Epithelial cell of proximal tubule (primary cell): ENCODE measurements at places on chromosomes 5 and 9. TPM values are rescaled to one million over a fixed set of nuclear protein-coding genes. Genes with fewer than 3 reads are reported as not detected.

PCDHGA6 gene
- 0.35 and 0.36 TPM in 2 replicates for total RNA-seq

CSF1R gene
- not detected in 2 replicates for total RNA-seq

HAPLN1 gene
- total RNA-seq, result 0.07 TPM in 1 of 2 replicates, not detected in the other

CSF2 gene
- total RNA-seq, result 13.2 and 19.6 TPM in 2 replicates

SMIM27 gene
- 8.6 and 8.7 TPM in 2 replicates for total RNA-seq

S1PR3 gene
- total RNA-seq, result 2.6 and 4.2 TPM in 2 replicates

MELK gene
- 64.5 and 87.8 TPM in 2 replicates for total RNA-seq

PIP5K1B gene
- not detected in 2 replicates for total RNA-seq

- no peak for DNase-seq
These were observed 10.9 kb upstream of the AFAP1L1 start for GRCh38 chr5:149260761-149261160.

DNA sequence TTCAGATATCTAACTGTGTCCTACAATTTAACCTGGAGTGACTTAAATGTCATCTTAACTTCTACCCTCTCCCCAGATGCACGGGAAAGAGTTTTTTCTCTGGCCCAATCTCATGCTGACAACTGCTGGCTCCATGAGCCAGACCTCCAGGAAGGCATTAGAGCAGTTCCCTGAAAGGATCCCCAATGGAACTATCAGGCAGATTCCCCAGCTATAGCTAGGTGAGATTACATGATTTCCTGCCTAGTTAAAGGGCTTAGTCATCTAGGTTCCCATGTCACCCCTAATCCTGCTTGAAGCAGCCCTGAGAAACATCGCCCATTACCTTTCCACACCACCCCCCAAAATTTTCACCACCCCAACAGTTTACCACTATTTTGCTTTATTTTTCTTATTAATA, 373.5 kb upstream of the TRPC7 start:
- no peak for DNase-seq

GRCh38 chr5:50564558-50564957, 101.9 kb upstream of the PARP8 start:
- DNase-seq, result no peak

DNA sequence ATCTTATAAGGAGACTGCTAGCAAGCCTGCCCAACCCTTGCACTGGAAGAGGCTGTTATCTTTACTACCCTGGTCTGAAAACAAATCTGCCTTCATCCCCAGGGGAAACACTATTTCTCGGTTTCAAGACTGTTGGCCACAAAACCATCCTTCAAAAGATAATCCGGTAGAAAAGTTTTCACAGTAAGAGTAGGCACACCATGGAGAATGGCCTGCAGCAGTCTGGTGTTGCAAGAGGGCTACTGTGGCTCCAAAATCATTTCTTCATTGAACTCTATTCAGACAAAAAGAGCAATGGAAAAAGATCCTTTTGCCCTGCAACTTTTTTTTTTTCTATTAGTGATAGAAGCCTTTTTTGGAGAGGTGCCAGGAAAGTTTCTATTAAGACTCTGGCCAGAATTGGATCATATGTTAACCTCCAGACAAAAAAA, 163.9 kb downstream of the ARHGEF28 start:
- no peak for DNase-seq

DNA sequence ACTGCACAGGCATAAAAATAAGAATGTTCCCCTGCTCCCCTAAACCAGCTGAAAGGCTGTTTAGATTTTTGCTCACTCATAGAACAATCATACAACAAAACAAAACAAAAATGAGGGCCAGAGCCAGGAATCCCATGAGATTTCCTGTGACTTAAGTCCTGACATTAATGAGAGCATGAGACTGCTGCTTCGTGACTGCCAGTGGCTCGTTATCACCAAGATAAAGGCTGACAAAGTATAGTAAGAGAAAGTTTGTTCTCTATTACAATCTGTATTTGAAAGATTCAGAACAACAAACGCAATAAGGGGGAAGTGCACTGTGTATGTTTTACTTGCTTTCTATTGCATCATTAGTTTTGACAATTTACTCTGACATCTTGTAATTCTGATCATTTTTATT, 837.1 kb upstream of the C9orf72 start:
- no peak for DNase-seq

- DNase-seq, result no peak
These were observed 111.6 kb downstream of the ARHGAP26 start for GRCh38 chr5:142881784-142882126.

GRCh38 chr9:94819161-94819687, 92.7 kb downstream of the AOPEP start:
- no peak for DNase-seq

DNA sequence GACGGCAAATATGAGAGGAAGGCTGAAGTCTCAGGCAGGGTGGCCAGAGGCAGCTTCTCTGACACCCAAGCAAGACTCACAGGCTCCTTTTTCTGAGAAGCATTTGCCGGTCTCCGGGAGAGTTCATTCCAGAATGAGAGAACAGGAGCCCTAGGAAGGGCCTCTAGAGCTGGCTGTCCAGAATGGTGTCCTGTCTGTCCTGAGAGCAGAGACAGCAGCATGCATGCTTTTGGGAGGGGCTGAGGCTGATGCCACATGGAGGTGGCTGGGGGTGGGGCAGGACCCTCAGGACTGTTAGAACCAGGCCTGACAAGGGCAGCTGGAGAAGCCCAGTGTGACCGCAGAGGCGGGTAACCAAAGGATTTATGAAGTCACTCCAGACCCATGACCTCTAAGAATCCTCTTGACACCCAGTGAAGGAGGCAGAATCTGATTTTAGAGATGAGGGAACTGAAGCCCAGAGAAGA, 60.0 kb downstream of the SHB start:
- no peak for DNase-seq

GRCh38 chr9:38720083-38720745, at the start of gene FAM240B:
TSS of gene FAM240B (minus strand) at chr9:38720133. CDS start at chr9:38703999, 16,134 bp downstream.
- peak; percentile 52 for DNase-seq

GRCh38 chr9:5110867-5111681, 74.4 kb downstream of the INSL6 start:
- no peak for DNase-seq

GRCh38 chr5:95296291-95296690, 11.4 kb upstream of the MCTP1 start:
- no peak for DNase-seq

DNA sequence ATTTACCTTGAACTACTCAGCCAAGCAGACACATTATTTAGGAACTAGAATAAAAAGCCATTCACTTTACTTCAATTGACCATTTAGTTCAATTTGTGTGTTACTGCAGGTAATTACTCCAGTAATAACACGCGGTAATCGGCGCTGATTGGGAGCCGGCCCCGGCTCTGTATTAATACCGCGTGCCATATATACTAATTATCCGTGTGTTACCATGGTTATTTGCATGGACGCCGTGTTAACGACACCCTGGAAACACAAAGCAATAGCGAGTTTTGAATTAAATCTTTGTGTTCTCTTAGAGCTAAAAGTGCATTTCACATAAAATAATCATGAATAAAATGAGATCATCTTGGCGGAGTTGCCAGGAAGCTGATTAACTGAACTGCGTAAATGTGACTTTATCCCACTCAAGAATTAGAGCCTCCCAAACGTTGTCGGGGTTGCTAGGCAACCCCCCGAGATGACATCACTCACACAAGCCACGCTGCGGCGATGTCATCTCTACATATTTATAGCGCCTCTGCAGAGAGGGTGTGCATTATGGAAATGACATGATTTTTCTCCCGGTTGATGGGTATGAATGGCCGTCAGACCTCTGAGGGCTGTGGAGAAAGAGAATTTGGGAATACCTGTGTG, 41.4 kb upstream of the RNU6ATAC start:
- DNase-seq, result no peak

DNA sequence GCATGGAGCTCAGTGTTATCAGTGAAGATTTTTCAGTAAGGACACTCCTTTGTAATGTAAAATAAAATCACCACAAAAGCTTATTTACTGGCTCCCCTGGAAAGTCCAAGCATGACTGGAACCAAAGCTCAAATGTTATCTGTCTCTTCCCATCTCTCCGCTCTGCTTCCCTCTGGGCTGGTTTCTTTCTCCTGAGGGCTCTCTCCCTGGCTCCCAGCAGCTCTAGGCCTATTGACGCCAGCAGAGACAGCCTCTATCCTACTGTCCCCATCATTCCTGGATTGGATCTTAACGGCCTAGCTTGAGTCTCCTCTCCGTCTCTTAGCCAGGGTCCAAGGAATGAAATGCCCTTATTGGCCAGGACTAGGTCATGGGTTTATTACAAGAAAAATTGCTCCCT, 86.1 kb downstream of the TMEM167A start:
- DNase-seq, result no peak

GRCh38 chr5:109483395-109483971, 73.7 kb upstream of the PJA2 start:
- DNase-seq, result no peak

GRCh38 chr9:130254747-130255630, 10.6 kb upstream of the HMCN2 start:
- DNase-seq, result no peak

DNA sequence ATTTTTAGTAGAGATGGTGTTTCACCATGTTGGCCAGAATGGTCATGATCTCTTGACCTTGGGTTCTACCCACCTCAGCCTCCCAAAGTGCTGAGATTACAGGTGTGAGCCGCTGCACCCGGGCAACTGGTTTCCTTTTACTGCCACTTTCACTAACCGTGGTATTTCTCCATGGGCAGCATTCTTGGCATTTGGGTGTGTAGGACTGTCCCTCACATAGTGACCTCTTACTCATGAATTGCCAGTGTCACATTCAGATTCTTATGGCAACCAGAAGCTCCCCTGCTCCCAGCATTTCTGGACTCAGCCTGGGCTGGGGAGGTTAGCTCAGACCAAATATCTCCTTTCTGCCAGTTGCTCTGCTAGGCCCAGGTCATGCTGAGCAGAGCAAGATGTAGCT, 50.1 kb downstream of the FOXI1 start:
- no peak for DNase-seq

DNA sequence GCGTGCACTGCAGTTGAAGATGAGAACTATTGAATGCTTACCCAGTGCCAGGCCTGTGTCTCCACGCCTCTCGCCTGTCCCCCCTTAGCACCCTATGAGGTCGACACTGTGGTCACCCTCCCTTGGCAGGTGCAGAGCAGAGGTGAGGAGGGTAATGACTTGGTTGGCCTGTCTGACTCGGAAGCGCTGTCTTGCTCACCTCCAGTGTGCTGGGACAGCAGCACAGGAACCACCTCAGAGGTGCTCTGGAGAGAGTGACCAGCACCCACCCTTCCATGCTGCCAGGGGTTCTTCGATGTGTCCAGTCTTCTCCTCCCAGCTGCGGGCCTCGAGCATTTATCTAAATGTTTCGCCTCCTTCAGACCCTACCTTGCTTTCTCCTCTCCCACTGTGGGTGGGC, 178.3 kb upstream of the IRX2 start:
- no peak for DNase-seq

DNA sequence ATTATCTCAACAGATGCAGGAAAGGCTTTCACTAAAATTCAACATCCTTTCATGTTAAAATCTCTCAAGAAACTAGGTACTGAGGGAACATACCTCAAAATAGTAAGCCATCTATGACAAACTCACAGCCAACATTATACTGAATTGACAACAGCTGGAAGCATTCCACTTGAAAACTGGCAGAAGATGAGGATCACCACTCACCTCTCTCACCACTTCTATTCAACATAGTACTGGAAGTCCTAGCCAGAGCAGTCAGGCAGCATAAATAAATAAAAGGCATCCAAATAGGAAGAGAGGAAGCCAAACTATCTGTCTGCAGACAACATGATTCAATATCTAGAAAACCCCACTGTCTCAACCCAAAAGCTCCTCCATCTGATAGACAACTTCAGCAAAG, 203.6 kb upstream of the GRAMD2B start:
- no peak for DNase-seq

- DNase-seq, result peak; percentile 41
These were observed 607.8 kb upstream of the PTGER4 start for GRCh38 chr5:40071870-40072269.

DNA sequence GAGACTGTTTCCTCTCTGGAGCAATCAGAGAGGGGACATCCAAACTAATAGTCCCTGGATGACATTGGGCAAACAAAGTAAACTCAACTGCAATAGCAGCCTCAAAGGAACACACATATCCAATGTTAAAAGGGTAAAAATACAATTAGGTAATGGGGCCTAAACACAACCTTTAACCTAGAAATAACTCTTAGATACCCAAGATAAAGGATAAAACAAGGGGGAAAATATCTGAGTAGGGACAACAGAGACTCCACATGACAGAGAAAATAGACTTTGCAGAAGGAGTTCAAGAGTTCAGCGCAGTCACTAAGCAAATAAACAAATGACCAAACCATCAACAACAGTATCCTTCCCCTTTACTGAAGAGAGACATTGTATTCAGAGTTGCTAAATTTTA, 149.3 kb downstream of the FBXO4 start:
- DNase-seq, result no peak

- DNase-seq, result no peak
These were observed 3.4 kb downstream of the NOTCH1 start for GRCh38 chr9:136542241-136543040.

- DNase-seq, result no peak
These were observed 201.8 kb downstream of the PAX5 start for GRCh38 chr9:36832164-36832795.

DNA sequence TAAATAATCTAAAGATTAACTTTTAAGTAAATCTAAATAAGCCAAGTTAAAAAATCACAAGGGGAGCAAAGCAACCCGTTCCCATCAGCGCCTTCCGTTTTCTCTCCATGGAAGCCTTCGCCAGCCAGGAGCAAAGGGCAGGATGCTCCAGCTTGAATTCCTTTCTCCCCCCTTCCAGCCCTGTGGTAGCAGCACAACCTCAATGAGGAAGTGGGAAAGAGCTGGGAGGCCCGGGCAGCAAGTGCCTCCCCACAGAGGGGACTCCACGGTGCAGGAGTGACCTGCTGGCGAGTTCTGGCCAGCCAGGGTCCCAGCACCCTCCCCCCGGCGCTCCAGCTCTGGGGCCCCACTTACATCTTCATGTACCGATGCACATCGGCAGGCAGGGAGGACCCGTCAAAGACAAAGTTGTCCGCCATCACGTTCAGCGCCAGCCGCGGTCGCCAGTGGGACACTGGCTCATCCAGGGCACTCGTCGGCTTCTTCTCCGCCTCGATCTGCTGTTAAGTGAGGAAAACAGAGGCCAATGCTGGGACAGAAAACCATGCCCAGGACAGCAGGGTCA, 6.3 kb downstream of the CLPTM1L start:
- no peak for DNase-seq

GRCh38 chr9:130104491-130105193, 50.9 kb downstream of the GPR107 start:
- DNase-seq, result no peak

GRCh38 chr9:24672336-24672735, 126.6 kb upstream of the IZUMO3 start:
- DNase-seq, result no peak

GRCh38 chr5:113064806-113065205, 88.2 kb downstream of the DCP2 start:
- DNase-seq, result no peak

- DNase-seq, result no peak
These were observed 5.1 kb upstream of the ARSI start for GRCh38 chr5:150307617-150308426.

DNA sequence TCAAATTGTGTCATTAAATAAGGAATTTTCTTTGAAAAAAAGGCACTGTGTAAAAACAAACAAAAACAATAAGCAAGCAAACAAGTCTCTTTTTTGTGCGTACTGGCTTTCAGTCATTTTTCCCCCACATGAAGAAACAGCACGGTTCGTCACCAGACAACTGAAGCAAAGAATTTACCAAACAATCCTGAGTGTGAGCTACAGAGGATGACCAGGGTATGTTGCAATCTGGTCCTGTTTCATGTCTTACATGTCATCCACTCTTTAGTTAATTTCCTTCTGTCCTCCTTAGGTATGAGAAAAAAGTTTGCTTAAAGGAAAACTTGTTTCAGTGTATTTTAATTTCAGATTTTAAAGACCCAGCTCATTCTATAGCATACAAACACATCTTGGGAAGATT, 1080.7 kb upstream of the NUDT12 start:
- peak; percentile 50 for DNase-seq

- no peak for DNase-seq
These were observed 374.1 kb upstream of the IRX4 start for GRCh38 chr5:2256691-2257280.
